NCI-H1105 (cell line): ENCODE measurements at places on chromosomes 12 and 14.

DNA sequence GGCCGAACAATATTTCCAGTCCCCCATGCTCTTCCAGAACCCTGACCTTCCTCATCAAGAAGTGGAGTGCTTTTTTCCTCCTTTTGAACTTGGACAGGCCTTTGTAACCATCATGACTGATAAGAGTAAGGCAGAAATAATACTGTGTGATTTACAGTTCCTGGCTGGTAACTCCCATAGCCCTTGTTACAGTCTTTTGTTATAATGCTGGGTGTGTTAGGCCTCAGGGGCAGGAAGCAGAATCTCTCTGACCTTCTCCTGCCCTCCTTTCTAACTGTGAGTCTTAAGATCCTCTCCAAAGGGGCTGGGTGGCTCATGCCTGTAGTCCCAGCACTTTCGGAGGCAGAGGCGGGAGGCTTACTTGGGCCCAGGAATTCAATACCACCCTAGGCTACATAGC, 59.5 kb downstream of the BCAT1 start:
- no peak for DNase-seq

DNA sequence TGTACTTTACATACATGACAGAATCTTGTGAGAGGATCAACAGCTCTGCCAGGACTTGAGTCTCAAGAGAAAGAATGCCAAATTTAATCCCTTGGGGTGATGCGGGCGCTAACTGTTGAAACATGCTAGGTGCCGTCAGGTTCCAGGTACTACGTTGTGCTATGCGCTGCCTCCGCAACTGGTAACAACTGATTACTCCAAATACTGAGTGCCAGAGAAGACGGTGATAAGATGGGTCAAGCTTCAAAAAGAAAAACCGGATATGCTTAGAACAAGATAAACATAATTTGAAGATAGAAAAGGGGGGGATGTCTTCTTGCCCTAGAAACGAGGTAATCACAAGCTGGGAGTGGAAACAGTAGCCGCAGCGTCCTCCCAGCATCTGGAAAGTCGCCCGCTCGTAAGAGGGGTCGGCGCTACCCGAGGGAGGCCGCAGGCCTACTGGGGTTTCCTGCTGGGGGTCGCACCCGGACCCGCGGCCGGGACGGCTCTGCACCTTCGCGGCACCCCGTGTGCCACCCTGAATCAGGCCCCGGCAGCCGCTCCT, 678 bp downstream of the ZBTB25 start:
- no peak for DNase-seq

GRCh38 chr12:107238296-107238695, 144.9 kb upstream of the CRY1 start:
- no peak for DNase-seq

- no peak for DNase-seq
These were observed 45.1 kb upstream of the HMGA2 start for GRCh38 chr12:65779091-65779642.

DNA sequence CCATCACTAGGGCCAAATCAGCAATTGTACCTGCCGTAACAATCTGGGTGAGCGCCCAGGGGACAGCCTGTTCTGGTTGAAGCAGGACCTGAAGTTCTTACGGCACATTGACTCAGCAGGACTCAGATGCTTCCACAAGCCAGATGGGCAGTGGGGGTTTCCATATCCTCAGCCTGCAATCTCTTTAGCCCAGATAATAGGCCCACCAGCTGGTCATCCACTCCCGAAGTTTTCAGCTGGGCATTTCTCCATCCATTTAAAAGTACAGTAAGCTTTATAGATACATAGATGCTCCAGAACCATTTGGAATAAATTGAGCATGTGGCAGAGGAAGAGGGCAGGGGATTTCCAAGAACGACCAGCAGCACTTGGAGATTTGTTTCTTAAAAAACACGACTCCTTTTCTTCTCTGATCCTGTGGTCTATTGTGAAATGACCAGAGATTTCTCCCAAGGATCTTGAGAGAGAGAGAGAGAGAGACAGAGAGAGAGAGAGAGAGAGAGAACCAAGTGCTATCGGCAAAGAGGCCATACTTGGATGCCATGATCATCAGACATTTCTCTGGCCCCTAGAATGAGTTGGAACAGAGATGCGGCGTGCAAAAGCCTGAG, 74.8 kb upstream of the PLXNC1 start:
- no peak for DNase-seq
